Mesothelial cell of epicardium (in vitro differentiated cells): ENCODE measurements at places on chromosomes 1 and 21.

DNA sequence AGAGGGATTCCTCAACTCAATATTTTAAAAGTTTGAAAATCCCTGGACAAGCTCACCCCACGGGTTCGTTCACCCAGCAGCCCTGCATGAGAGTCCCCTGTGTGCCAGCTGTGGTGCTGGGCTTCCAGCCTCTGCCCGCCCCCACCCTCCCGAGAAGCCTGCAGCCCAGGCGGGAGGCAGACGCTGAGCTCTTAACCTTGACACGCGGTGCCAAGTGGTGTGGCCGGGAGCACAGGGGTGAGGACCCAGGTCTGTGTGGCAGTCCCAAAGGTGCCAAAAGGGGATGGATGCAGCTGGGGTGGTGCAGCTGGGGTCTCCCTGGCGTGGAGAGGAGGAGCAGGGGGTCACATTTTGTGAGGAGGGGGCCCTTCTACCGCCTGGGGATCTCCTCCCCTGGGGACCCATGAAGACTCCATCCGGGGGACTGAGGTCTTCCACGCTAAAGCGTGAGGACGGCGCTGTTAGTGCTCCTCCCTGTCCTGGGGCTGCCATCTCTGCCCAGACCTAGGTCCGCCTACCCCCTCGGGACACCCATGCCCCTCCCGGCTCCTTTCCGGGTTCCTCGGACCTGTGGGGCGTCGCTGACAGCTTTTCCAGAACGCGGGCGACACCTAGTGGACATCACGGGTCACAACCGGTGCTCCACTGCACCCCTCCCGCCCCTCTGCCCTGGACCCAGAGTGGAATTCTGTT, 12.9 kb downstream of the PLA2G2F start:
- peak; percentile 87 for DNase-seq

DNA sequence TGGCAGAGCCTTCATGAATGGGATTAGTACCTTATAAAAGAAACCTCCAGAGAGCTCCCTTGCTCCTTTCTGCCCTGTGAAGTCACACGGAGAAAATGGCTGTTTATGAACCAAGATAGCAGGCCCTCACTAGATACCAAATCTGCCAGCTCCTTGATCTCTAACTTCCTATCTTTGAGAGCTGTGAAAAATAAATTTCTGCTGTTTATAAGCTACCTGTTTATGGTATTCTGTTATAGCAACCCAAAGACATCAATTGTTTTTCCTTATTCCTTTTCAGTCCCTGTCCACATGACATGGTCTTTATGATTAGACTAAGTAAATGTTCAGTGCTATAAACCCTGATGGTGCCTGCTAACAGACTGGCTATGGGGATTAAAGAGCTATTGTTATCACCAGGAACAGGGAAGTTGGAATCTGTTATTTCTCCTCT, 9.7 kb upstream of the STIL start:
- DNase-seq, result no peak

DNA sequence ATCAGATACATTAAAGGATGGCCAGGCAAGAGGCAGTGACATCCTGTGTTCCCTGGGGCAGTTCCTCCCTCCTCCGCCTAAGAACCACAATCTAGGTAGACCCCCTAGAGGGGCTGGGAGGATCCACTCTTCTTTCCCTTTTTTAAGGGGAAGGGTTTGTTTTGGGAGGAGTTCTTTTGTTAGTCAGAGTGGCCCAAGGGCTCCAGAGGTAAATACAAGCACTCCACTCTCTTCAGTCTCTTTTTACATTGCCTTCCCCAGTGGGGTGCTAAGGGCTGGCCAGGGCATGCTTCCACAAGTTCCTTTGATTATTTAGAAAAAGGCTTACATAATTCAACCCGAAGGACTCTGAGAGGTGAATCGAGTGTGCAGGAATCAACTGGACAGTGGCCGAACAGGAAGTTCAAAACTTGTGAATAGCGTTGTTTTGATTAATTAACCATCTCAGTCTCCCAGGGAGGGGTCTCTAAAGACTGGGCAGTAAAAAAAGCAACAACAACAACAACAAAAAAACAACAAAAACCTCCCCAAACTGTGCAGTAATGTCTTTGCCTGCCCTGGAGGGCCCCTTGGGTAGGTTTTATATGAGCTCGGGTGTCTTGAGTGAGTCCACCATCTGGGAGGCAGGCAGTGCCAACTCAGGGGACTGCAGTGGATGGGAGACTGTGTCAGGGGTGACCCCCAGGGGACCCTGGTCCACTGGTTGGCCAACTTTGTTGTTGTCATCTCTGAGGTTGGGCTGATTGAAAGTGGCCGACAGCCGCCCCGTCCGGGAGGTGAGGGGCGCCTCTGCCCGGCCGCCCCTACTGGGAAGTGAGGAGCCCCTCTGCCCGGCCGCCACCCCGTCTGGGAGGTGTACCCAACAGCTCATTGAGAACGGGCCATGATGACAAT, 33.2 kb upstream of the ENO1 start:
- DNase-seq, result no peak

- no peak for DNase-seq
Observed at GRCh38 chr1:173864179-173864867, 3.5 kb downstream of the GAS5 start.

DNA sequence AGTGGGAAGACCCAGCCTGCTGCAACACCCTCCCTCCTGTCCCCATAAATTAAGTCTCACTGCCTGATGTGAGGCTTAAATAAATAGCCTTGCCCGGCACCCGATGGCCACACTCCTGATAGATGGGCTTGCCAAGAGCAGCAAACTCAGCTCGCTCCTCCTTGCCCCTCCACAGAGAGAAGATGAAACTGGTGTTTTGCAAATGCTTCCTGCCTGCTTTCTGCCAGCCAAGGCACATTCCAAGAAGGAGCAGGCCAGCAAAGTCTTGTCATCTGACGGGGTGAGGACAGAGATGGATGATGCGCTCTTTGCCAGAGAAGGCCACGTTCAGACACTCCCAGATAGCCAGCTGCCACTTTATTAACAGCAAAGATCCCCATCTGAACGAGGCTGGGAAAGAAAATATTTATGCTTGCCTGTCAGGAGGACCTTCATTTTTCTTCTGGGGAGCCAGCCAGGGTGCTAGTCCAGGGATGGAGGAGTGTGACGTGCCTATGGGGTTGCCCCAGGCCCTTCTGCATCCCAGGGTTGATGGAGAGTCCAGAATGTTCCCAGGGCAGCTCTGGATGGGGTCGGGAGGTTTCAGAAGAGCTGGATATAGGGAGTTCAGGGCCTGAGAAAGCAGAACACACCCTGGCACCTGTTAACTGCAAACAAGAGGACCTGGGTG, 265.4 kb downstream of the FOXD2 start:
- DNase-seq, result no peak

DNA sequence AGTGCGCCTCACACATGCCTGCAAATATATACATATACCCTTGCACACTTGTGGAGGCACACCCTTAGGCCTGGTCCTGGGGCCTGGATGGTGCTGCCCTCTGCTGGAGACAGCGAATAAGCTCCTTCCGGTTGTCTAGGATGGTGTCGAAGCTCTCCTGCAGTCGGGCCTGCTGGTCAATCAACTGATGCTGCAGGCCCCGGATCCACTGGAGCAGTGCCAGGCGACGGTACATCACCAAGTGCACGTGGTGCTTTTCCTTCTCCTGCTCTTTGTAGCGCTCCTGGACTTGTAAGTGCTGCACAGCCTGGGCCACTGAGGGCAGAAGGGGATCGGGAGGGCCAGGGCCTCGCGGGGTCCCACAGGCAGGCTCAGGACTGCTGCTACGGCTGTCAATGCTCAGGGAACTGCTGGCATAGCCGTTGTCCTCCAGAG, 3.1 kb downstream of the C1orf216 start:
- peak; percentile 74 for DNase-seq

DNA sequence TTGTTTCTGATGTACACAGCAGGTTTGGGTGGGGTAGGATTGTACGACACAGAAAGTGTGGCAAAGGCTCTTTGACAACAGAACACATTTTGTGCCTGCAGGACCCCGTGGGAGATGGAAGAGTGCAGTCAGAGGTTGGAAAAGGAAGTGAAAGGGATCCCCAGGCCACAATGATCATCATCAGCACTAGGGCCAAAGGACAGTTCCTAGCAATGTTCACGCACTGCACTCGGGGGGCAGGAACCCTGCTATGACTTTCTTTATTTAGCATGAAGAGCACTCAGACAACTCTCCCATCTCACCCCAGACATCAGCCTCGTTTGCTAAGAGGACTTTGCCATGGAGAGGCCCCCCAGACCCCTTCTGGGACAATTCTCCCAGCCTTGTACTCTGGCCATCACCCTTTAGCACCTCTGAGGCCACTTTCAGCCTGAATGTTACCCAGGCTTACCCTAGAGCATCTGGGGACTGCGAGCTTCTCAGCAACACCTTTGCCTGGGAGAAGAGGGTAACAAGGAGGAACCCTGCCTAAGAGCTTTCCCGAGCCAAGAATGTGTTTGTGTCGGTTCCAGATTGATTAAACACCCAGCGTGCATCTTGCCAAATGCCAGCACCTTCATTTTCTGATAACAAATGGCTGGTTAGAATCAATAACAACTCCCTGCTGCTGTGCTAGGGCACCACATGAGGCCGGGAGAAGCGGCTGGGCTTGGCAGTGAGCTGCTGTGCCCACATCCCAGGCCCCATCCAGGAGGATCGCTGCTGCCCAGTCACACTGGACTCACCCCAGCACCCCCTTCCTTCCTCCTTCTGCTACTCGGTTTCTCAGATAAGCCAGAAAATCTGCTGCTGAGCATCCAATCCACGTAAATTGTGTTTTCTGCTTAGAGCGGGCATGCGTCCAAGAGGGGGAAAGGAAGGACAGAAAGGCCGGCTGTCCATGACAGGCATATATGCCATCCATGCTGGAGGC, 633.1 kb downstream of the AJAP1 start:
- no peak for DNase-seq

DNA sequence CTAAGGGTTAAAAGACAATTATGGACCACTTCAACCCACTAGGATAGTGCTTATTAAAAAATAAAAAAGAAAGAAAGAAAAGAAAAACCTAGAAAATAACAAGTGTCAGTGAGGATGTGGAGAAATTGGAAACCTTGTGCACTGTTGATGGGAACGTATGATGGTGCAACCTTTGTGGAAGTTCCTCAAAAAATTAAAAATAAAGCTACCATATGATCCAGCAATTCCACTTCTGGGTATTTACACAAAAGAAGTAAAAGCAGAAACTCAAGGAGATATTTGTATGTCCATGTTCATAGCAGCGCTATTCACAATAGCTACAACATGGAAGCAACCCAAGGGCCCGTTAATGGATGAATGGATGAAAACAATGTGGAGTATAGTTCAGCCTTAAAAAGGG, 115.2 kb upstream of the ATP1A1 start:
- no peak for DNase-seq

DNA sequence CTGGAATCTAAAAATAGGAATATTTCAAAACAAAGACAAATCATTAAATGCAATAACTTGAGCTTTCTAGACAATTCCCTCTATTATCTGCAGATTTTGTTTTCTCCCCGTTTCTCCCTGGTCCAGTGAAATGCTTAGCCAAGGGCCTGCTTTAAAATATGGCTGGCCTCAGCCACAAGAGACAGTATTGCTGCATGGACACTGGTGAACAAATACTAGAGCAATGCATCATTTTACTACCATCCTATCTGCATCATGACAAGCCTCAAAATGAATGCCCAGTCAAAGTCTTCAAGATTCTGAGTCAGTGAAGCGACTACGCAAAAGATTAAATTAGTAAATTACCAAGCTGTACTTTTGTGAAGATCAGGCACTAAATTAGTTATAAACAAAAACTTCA, 80.5 kb downstream of the ENAH start:
- DNase-seq, result no peak

DNA sequence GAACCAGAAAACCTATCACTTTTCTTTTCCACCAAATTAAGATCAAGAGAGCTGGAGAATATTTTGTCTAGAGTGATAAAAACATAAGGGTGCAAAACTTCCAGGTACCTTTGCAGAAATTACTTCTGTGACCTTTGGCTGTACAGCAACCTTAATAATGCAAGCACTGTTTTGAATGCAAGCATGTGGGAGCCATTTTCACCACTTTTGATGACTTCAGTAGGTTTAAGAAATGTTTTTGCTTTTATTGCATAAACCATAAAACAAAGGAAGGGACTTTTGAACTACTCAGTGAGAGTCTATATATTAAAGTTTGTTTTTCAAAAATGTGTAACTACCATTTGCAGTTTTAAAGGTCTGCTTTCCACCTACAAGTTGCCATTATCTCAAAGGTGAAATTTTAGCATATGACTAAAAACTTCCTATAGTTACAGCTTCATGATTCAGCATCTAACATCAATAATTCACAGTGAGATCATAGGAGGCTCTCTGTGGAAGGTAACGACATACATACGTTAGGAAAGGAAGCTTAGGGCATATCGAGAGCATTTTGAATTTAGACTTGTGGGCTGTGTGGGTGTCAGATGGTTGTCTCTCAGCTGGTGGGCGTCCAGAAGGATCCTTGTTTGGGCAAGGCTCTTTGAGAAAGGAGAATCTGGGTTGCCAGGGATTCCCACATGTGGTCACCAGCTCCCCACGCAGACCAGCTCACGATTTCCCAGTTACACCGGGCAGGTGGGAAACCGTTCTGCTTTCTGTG, 1.1 kb upstream of the GADD45A start:
- DNase-seq, result no peak

GRCh38 chr1:53895421-53895820, 1.4 kb downstream of the DIO1 start:
- DNase-seq, result no peak

DNA sequence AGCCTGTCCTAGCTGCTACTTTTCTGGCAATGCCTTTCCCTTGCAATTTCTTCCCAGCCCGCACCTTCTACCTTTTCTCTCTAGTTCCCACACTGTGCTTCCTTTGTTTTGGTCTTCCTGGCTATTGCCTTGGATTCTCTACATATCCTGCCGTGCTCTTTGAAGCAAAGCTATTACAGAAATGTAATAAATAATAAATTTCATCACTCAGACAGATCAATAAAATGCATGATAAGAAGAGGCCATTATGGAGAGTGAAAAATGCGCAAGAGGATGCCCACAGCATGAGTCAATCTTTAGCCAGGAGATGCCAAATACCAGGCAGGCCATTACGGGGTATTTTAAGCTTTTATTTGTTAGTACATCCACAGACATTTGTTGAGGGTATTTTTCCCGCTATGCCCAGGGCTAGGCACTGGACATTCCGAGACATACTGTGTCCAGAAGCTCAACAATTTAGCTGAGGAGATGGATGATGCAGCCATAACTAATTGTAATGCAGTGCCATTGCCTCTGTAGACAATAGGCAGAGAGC, 163.6 kb downstream of the ST6GALNAC3 start:
- no peak for DNase-seq

GRCh38 chr1:158830904-158831507, at the start of gene MNDA:
Gene MNDA, plus strand, starts transcription at chr1:158831351. Its CDS starts 10,803 bp downstream, at chr1:158842154.
- no peak for DNase-seq
